ENCODE measurements at places on chromosomes 4 and X.

- no peak for DNase-seq
These were observed 825.6 kb downstream of the PCDH7 start for GRCh38 chr4:31545755-31546154.

GRCh38 chrX:16997313-16997712 lies 50.9 kb downstream of the REPS2 start:
- no peak for DNase-seq

DNA sequence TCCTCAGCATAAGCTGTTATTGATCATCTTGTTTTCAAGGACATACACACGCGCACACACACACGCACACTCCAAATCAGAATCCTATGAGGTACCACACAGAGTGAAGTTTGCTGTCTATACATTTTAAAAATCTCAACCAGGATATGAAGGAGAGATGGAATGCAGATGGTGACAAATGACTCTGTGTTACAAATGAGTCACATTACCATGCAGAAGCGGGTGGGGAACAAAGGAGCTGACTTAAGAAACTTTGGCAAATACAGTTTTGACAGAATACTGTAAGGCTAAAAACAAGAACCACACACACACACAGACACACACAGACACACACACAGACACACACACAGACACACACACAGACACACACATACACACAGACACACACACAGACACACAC lies 81.7 kb downstream of the RELL1 start:
- no peak for DNase-seq

- no peak for DNase-seq
These were observed 86.3 kb downstream of the PDLIM5 start for GRCh38 chr4:94537921-94538628.

- DNase-seq = no peak
These were observed 22.0 kb downstream of the NDNF start for GRCh38 chr4:121050300-121050699.

- DNase-seq = no peak
These were observed 82.5 kb downstream of the ARHGEF9 start for GRCh38 chrX:63702556-63702955.

All from stimulated activated CD8-positive, alpha-beta memory T cell treated with anti-CD3 and anti-CD28 coated beads, Interleukin-4, amount 100 ng/mL, for 1 hour (primary cell).